ENCODE measurements at places on chromosomes 6 and 20.

- no peak for DNase-seq
Observed at GRCh38 chr20:64036346-64037198, 590 bp downstream of the C20orf204 start.

DNA sequence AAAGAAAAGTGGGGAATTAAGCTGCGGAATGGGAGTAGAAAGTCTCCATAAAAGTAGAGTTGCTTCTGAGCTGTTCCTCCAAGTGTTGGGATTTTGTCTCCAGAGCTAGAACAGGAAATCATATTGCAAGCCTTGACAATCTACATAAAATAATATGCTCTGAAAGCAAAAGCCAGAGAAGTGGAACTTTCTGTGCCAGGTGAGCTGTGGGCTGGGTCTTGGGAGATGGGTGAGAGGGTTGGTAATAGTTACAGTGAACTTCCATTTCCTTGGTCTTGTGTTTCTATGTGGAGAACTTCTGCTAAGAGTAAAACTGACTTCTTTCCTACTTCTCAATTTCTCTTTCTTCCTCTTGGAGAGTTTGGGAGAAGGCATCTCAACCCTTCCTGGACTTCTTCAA lies 6.3 kb upstream of the HMGN4 start:
- DNase-seq, result no peak

DNA sequence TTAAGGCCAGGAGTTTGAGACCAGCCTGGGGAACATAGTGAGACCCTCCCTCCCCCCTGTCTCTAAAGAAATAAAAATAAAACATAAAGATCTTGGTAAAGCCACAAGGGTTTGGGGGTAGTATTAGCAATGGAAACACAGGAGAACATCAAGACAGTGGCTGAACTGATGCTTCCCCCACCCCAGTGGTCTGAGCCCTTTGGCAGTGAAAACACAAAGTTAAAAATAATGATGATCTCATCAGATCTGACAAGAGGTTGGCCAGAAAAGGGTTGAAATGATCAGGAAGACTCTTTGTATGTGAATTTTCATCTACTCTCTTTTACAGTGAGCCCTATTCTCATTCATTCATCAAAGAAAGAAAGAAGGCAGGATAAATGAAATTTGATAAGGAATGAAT lies 93.7 kb downstream of the KCNB1 start:
- peak; percentile 20 for DNase-seq

DNA sequence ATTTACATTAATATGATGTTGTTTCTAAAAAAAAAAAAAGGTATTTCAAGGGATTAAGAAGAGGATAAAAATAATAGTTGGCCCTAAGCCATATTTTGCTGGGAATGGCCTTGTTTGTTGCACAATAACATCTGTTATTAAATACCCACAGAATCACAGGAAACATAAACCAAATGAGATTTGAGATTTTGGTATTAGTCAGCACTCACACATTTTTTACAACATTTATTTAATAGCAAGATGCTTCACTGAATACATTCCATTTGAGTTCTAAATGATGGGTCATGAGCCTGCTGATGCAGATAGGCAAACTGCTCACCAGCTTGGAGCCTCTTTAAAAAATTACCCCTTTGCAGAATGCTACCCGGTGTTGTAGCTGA lies 92.9 kb upstream of the ENPP5 start:
- peak; percentile 61 for DNase-seq

DNA sequence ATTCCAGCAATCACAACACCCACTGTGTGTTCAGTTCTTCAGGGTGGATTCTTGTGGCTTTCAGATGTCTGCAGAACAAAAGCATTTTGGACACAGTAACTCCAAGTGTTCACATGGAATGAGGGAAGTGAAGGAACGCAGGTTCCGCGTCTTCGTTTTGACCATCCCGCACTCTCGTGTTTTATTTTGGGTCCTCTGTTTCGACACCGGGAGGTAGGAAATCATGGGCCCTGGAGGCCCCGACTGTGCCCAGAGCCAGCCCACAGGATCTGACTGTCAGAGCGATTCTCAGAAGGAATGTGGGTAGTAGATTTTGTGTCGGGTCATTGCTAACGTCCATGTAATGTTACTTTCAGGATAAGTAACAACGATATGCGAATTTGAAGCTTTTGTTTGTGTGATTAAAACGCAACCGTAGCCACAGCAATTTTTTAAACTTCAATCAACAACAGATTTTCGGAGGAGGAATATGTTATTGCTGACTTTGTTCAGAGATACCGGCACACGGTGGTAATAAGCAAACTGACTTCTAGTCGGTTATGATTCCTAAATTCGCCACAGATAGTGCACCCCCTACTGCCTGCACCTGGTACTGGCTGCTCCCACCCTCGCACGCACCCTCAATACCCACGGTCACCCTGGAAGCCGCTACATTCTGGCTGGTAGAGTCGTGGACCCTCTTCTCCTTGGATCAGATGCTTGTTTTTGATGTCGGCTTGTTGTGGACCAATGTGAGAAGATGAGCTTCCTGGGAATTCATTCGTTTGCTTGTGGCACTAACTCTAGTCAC lies 10.5 kb downstream of the NPEPL1 start:
- no peak for DNase-seq

GRCh38 chr6:7267466-7268091 lies 45.4 kb downstream of the SSR1 start:
- DNase-seq, result peak; percentile 95

GRCh38 chr6:167898673-167899311 lies 72.1 kb downstream of the AFDN start:
- peak; percentile 45 for DNase-seq

DNA sequence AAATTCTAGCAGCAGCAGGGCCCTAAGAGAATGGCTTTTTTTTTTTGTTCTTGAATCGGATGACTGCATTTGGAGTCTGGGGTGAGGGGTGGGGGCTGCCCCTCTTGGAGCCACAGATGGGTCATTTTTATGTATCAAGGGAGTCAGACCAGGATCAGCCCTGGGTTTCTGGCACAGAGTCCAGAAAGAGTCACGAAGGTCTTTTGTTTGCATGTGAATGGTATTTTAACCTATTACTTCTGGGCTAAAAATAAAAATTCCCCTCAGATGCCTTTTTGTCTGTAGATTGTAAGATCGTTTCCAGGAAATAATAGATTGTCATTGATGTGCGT lies 72.5 kb downstream of the PHACTR3 start:
- no peak for DNase-seq

Measured in fibroblast of skin of scalp (primary cell).